ENCODE measurements at places on chromosomes 4 and X.

DNA sequence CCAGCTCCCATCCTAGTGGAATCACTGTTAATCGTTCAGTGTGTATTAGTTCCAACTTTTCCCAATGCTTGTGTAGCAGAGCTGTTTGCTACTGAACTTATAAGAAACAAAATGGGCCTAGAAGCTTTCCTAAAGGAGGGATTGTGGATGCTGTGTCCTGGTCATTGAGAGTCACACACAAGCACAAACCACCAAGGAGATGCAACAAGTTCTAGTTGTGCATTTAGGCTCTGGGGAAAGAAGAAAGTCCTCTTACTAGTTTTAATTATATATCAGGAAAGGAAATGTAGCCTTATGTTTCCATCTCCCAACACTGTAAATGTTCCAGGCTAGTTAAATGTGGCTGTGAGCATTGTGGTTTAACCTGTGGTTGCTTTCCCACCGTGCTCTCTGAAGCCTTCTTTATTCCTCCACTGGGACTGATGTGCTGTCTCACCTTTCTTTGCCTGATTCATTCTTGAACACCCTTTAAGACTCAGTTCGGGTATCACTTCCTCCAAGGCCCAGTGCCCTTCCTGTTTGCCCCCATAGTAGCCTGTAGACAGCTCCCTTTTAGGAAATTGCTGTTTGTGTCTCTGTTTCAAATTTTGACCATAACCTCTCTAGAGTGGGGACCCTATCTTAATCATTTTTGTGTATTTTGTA, 34.3 kb downstream of the ATP10D start:
- no peak for DNase-seq

DNA sequence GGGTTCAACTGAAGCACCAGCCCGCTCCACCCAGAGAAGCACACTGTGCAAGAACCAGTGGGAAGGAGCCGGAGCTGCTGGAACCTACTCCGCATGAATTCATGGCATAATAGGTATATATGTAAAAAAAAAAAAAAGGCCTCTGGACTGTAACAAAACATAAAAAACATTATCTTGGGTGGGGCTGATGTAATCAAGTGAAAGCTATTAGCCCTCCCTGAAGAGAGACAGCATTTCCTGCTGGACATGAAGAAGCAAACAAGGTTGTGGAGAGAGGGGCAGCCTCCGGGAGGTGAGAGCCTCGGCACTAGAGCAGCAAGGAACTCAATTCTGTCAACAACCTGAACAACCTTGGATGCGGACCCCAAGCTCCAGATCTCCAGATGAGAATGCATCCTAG, 50.7 kb downstream of the PLAC1 start:
- no peak for DNase-seq

DNA sequence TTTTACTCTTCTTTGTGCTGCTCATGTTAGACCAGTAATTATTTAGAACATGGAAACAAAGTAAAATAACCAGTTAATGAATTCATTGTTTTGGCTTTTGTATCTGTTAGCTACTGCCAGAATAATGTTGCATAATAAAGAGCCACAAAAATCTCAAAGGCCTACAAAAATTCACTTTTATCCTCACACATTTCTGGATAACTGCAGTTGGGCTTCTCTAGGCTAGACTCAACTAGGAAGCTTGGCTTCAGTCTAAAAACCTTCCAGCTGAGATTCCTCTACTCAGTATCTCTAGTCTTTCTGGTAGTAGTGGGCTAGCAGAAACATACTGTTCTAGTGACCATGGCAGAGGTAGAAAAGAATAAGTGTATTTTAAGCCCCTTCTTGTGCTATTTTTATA, 73.0 kb downstream of the FAT4 start:
- no peak for DNase-seq

- no peak for DNase-seq
Observed at GRCh38 chr4:26867914-26868684, 7.5 kb downstream of the STIM2 start.

- no peak for DNase-seq
Observed at GRCh38 chr4:1022739-1023066, 11.3 kb downstream of the FGFRL1 start.

DNA sequence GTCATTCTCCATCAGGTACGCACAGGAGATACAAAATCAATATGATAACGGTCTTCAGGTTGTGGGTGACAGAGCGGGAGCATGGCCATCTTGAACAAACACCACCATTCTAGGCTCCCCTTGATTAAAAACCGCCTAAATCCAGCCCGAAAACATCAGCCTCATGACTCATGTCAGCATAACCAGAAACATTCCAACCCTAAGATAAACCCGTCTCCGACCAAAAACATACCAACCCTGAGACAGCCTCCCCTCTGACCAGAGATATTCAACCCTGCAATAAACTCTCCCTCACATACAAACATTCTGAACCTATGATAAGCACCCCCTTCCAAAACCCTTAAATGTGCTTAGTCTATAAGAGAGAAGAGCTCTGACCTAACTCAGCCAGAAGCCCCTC, 157.9 kb downstream of the DHRSX start:
- no peak for DNase-seq

GRCh38 chr4:145097331-145097820, 620 bp downstream of the ANAPC10 start:
- DNase-seq: no peak

DNA sequence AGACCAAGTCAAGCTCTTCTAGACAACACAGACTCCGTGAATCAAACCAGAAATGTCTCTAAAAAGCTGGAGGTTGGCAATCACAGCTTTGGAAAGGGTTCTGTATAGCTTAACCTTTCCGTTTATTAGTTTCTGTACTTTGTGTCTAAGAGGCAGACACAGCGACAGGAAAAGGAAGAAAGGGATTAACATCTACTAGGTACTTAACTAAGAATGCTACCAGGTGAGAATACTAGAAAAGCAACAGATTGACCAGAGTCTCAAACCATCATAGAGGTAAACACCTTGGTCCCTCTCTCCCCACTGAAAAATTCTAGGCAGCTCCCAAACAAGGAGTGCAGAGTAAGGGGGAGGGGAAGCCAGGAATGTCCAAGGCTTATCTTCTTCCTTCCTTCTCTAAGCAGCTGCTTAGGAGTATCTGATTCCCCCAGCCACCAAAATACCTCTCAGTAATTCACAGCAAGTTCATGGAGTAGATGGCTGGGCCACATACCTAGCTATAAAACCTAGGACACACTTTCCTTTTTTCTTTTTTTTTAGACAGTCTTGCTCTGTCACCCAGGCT, 80.8 kb downstream of the APBB2 start:
- no peak for DNase-seq

DNA sequence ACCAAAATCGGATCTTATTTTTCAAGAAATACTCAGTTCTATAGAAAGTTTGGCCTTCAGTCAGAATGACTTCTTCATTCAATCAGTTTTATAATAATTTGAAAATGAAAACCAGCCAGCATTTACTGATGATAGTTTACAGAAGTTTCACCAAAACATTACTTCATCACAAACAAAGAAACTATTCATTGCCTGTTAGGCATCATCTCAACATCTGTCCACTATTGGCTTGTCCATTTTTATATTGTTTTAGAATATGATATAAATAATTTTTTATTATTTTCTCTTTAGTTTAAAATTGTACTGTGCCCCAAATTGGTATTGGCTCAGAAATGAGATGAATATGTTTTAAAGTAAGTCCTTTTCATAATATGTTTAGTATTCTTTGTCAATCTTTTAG, 38.4 kb downstream of the FAT4 start:
- DNase-seq: no peak

GRCh38 chr4:169625886-169626285, 5.5 kb downstream of the CLCN3 start:
- DNase-seq: no peak

GRCh38 chr4:56698329-56698728, 17.2 kb upstream of the HOPX start:
- DNase-seq: no peak

- DNase-seq: no peak
Observed at GRCh38 chr4:24741910-24742309, 53.5 kb upstream of the SOD3 start.

GRCh38 chr4:84442778-84443177, 56.3 kb downstream of the NKX6-1 start:
- DNase-seq: no peak

- DNase-seq: no peak
Observed at GRCh38 chr4:139085141-139085540, 69.6 kb downstream of the NOCT start.

GRCh38 chrX:49147282-49147681, 15.3 kb upstream of the MAGIX start:
- no peak for DNase-seq

GRCh38 chrX:41110801-41111625, 25.8 kb downstream of the USP9X start:
- DNase-seq: no peak

- no peak for DNase-seq
Observed at GRCh38 chrX:8233091-8233490, 62.0 kb upstream of the VCX2 start.

GRCh38 chr4:45795135-45795534, 328.7 kb downstream of the GABRG1 start:
- DNase-seq: no peak

DNA sequence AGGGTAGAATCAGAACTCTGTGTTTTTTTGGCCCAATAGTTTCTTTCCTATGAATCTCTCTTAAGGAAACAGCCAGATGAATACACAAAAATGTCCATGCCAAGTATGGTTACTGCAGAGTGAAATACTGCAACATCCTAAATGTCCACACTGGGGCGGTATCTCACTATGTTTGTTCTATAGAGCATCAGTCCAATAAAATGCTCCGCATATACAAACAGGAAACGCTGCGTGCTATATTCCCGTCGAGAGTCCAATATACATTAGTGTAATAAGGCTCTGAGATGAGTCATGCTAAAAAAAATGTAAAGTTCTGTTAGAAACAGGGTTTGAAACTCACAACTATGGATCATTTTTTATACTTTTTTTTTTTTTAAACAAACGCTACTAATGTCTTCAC, 72.9 kb upstream of the ENOX2 start:
- no peak for DNase-seq

- no peak for DNase-seq
Observed at GRCh38 chrX:97117572-97117971, 233.9 kb downstream of the RPA4 start.

DNA sequence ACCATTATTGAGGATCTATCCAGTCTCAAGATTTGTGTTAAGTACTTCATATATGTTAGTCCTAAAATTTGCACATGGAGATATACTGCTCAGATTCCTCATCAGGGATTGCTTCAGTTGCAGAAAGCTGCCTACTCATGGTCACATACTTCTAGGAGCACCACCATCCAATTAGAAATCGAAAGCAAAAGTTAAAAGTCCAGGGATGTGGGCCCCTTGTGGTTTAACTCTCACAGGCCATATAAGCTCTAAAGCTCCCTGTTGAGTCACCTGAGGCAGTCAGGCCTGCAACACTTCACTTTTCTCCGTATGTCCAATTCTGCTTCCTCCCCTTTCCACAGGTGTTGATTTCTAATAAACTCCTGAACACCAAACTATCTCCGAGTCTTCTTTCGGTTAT, 84.2 kb downstream of the CNOT6L start:
- DNase-seq: no peak

DNA sequence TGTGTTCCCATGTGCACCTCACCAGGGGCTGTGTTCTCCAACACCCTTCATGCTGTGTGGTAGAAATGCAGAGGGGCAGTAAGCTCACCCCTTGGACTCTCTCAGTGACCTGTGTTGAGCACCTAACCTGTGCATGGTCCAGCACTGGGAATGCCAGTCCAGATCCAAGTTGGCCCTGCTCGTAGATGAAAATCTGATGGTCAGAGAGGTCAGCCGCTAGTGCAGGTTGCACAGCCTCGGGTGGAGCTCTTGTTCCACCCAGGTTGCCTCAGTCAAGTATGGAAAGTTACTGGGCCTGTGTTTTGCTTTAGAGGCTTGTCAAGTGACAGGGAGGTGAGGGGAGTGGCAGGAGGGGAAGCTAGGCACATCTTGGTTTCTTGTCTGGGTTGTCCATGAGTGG, 51.3 kb downstream of the NOP14 start:
- no peak for DNase-seq

GRCh38 chrX:83509254-83509801, 1.2 kb downstream of the POU3F4 start:
- DNase-seq: no peak

GRCh38 chrX:110723844-110724243, 71.8 kb downstream of the CHRDL1 start:
- no peak for DNase-seq

DNA sequence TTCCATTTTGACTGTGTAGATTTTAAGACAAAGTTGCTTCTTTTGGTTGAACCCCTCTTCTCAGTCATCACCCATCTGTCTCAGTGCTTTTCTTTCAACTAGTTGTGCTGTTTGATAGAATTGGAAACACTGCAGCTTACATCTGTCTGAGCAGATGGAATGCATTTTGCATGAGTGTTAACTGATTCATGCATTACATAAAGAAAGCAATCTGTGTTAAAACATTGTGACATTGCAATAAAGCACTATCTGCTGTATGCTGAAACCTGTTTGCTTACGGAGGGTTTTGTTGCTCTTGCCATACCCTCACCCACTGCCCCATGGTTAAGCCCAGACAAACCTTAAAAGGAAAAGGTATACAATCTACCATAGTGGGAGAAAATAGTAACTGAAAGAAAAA, 47.4 kb downstream of the NRK start:
- no peak for DNase-seq

DNA sequence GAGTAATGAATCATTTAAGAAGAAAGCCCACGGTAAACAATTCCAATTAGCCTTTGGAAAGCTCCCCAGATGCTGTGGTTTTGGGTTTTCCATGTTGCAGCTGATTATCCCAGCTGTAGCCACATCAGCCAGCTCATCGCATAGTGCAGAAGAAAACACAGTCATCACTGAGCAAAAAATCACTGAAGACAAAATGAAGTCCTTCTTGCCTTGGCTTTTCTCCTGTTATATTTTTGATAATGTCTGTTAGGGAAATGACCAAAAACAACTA, 193.0 kb upstream of the C1QTNF7 start:
- no peak for DNase-seq

GRCh38 chrX:122703762-122704161, 480.3 kb upstream of the GRIA3 start:
- no peak for DNase-seq

DNA sequence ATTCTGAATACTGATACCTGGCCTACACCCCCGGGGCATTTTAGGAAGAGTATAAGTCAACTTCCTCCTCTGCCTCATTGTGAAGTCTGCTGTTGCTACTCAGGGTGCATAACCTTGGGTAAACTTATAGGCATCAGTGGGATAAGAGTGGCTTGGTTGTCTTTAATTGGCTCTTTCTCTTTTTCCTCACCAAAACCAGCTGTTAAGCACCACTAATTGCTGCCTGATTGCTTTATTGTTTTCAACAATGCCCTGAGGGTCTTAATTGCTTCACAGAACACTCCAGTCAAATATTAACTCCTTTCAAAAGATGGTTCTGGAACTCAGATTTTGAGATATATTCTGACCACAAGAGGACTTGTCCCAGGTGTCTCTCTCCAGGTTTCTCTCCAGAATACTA, 337.0 kb upstream of the MAGEB16 start:
- DNase-seq: no peak

- no peak for DNase-seq
Observed at GRCh38 chr4:112637552-112637866, 566 bp downstream of the LARP7 start.
